ENCODE measurements at places on chromosomes 12 and 14.

DNA sequence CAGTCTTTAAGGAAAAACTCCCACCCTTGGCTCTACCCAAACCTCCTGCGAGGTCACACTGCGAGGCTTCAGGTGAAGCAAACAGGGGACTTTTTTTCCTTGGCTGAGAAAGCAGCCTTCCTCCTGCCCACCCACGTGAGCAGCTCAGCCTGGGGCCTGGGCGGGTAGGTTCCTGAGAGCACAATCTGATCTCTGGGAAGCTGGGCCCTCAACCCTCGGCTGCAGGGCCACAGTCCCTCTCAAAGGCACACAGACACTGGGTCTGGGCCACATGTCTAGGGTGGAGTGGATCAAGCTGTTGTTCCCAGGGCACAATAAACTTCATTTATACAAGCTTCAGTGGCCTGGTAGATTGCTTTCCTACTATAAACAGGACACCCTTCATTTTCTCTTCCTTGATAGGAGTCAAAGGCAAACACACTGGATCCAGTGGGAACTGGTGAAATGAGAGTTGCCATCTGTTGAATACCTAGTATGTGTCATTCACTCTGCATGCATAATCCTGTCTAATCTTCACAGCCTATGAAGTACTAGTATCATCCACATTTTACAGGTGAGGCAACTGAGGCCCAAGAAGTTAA lies 41.3 kb upstream of the PNMA1 start:
- DNase-seq: no peak

GRCh38 chr14:53772936-53773335 lies 183.7 kb downstream of the BMP4 start:
- DNase-seq: no peak

GRCh38 chr14:21915826-21916225 lies 242.2 kb upstream of the OR4E1 start:
- no peak for DNase-seq

- no peak for DNase-seq
Observed at GRCh38 chr12:44118946-44119345, 283.1 kb downstream of the TMEM117 start.

GRCh38 chr14:73723797-73724661 lies 9.8 kb upstream of the PNMA1 start:
- DNase-seq: no peak

DNA sequence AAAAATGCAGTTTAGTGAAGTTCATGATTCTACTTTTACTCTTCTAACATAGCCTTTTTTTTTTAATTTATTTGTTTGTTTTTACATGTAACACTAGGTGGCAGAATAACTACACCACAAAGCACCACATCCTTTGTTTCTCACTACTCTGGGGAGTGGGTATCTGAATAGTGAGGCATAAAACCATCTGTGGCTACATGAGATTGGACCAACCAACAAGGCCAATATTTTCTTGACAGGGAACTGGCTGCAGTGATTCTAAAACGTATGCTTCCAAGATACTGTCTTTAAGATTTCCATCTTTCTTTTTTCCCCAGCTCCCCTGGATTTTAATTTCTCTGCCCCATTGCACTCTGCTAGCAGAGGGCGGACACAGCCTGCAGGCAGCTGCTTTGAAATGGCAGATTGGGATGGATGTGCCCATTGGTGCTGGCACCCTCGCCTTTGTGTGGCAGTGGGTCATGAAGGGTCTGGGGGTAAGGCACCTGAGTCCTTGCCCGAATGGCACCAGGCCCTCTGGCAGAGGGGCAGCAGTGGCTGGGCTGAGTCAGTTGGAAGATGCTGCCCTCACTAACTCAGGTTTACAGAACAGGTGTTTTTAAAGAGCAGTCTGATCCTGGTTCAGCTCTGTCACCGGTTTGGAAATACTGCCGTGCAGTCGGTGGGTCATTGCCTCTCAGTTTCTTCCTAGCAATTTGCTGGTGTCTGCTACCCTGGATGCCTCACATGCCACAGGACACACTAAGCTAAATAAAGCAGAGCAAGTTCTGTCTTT lies 429.1 kb downstream of the RAD51B start:
- DNase-seq: no peak

DNA sequence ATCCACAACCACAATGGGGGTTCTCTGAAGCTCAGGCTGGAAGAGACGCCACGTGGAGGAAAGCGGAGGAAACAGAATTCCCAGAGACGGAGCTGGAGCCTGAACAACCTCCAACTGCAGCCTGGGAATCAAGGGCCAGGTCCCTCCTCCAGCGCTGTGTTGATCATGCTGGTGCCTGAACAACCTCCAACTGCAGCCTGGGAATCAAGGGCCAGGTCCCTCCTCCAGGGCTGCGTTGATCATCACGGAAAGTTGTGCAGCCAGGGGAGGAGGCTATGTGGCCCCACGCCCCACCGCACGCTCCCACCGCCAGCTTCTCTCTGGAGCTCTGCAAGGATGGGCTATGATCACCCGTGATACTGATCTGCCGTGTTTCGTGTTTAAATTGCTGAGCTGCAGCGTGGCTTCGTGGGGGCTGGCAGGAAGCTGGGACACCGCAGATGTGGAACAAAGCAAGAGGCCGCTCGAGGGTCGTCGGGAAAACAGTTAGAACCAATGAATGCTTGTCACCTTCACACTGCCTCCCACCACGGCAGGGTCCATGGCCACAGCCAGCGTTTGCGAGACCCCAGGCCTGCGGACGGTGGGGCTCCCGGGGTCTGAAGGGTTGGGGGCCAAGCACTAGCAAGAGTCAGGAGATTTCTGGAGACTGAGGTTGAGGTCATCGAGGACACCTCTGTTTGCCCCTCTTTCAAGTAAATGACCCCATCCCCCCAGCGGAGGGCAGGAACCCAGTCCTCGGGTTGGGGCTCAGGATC lies 51.8 kb upstream of the FBRSL1 start:
- DNase-seq: no peak

GRCh38 chr14:102805371-102805891 lies 28.2 kb downstream of the TRAF3 start:
- no peak for DNase-seq

DNA sequence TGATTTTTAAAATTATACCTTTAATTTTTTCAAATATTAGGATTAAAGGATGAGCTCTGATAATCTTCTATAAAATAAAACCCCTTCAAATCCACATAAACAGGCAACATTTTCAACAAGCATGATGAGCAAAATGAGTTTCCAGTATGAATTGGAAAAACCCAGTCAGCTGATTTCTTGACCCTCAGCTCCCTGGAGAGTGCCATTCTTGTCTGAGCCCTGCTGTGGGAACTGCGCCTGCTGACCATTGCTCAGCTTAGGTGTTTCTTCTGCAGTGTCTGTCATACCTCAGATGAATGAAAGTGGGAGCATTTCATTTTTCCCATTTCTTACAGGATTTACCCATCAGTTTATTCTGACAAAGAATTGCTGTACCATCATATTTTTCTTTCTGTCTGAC lies 27.6 kb downstream of the MAPKAPK5 start:
- no peak for DNase-seq

DNA sequence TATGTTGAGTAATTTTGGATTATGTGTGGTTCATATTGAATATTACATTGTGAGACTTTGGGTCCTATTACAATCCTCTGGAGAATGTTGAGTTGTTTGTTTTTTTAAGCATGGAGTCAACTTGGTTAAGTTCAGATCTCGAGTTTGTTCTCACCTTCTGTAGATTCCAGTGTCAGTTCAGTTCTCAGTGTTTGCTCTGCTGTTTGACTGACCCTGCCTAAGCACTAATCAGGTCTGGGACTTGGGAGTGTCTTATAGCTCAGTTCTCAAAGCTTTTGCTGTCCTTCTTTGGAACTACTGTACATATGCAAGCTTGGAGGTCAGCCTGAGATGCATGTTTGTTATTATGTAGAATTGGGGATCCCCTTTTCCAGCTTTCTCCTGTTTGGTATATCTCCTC lies 63.1 kb downstream of the DIP2B start:
- DNase-seq: no peak

DNA sequence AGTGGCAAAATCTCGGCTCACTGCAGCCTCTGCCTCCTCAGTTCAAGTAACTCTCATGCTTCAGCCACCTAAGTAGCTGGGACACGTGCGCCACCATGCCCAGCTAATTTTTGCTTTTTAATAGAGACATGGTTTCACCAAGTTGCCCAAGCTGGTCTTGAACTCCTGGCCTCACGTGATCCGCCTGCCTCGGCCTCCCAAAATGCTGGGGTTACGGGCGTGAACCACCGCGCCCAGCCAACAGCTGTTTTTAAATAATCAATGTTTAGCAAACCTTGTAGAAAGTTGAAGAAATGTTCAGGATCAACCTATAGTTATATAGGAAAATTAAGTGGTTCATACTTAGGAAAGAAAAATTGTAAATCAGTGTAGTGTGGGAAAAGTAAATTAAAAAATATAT lies 6.0 kb upstream of the HSP90AA1 start:
- DNase-seq: no peak

GRCh38 chr12:116524964-116525379 lies 34.2 kb upstream of the MAP1LC3B2 start:
- no peak for DNase-seq

DNA sequence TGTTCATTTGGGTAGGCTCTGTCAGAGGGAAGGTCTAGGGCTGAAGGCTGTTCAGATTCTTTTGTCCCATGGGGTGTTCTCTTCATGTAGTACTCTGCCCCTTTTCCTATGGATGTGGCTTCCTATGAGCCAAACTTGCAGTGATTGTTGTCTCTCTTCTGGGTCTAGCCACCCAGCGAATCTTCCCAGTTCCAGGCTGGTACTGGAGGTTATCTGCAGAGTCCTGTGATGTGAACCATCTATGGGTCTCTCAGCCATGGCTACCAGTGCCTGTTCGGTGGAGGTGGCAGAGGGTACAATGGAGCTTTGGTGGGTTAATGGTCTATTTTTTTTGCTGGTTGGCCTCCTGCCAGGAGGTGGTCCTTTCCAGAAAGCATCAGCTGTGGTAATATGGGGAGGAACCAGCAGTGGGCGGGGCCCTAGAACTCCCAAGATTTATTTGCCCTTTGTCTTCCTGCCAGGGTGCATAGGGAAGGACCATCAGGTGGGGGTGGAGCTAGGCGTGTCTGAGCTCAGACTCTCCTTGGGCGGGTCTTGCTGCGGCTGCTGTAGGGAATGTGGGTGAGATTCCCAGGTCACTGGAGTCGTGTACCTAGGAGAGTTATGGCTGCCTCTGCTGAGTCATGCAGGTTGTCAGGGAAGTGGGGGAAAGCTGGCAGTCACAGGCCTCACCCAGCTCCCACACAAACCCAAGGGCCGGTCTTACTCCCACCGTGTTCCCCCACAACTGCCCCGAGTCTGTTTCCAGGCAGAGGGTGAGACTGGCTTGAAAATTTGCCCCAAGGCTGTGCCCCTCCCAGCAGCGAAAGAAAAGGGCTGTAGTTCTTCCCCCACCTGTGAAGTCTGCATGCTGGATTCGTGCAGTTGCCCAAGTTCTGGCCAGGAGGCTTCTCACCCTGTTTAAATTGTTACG lies 17.5 kb downstream of the MTRFR start:
- no peak for DNase-seq

DNA sequence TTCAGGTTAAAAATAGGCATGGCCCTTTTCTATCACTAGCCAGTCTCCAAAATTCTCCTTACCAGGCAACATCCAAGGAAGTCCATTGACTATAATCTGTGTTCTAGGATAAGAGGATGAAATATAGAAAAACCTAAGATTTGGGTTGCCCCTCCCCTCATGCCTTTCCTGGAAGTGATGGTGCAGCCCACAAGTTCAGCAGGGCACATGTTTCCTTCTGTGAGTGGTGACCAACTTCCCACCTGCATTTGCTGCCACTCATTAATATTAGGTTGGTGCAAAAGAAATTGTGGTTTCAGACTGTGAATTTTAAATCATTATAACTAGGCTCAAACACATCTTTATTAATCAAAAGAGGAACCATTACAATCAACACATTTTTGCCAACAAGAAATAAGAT lies 250.5 kb upstream of the FKBP4 start:
- DNase-seq: no peak

GRCh38 chr12:87953256-87953860 lies 75.8 kb downstream of the C12orf50 start:
- DNase-seq: no peak

GRCh38 chr12:113198296-113198695 lies 12.8 kb downstream of the RITA1 start:
- no peak for DNase-seq
